CD4-positive, alpha-beta T cell treated with Interleukin-21 for 1 hour (primary cell): ENCODE measurements at places on chromosomes 5 and 9.
A peak's percentile ranks its signal among the peaks of the same experiment; 100 is the strongest.

DNA sequence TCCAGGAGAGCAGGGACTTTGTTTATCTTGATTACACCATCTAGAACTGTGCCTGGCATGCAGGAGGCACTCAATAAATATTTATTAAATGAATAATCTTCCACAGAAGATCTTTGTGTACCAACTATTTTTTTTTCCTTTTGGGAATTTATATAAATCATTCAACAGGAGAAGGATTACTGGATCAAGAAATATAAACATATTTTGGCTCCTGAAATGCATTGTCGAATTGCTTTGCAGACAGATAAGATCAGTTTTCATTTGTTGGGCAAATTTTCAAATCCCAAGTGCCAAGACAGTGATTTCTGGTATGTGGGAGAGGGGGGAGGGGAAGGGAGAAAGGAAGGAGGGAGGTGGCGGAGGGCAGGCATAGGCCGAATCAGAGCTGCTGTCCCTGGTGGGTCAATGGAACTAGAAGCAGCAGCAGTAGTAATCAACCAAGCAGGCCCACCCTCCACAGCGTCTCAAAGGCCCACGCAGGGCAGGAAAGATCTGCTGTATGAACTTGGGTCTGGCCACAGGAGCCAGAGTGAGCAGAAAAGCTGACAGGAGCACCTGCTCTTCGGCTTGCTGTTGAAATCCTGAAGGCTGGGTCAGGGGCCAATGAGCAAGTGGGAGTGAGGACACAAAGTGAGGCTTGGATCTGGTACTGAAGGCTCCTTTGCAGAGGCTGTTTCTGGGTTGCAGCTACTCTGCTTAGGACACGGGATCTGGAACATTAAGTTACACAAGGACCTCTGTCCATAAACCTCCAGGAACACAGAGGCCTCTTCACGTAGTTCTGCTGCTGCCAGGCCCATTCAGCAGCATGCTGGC lies 15.8 kb upstream of the TRAF1 start:
- DNase-seq = no peak

DNA sequence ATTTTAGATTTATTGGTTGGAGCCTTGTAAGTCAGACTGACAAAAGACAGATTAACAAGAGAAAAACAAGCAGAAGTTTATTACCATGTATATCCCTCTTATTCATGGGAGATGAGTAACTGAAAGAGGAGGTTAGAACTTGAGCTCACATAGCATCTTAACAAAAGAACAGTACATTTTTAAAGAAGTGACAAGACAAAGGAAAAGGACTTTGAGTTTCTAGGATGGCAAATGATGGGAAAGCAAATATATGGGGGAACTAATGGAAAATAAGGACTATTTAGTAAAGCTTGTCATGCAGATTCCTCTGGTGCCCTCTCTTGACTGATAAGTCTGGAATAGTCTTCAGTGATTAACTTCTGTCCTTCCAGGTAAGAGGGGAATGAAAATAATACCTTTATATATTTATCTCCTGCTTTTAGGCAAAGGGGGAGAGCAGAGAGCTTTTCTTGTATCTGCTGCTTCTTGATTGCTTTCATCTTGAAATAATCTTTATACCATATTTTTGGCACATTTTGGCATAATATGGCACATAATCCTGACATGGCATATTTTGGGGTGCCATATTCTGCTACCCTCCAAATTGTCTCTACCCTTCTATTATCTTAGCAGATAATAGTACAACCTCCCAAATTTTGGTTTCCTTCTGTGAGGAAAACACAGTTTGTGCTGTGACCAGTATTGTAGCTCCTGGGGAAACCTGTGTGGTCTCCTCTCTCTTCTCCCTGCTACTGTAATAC lies 206.8 kb downstream of the TMC1 start:
- no peak for DNase-seq

GRCh38 chr9:100351508-100351907 lies 1.2 kb downstream of the TEX10 start:
- DNase-seq = no peak

GRCh38 chr5:107025712-107026497 lies 644.8 kb downstream of the EFNA5 start:
- DNase-seq = no peak

DNA sequence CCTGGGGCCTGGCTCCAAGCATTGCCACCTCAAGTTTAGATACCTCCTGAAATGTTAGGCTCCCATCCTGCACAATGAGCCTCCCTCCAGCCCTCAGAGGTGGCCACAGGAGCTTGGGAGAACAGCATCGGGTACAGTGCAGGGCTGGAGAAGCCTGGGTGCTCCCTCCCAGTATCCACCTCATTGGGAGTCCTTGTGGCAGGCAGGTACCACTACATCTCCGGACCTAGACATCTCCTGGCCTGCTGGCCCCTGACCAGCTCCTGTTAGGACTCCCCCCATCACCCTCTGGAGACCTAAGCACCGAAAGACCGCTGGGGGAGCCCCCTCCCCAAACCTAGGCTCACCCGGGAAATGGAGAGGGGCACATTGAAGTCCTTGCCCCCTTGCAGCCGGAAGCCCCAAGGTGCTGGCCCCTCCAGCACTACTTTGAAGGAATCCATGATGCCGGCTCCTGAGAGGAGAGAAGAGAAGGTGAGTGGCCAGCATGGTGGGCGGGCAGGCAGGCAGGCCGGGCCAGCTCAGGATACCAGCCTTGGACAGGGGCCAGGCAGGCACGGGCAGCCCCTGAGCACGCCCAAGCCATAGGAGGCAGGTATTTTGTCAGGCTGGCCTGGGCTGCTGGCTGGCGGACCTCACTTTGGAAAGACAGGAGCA lies 1.2 kb downstream of the PDLIM7 start:
- no peak for DNase-seq

DNA sequence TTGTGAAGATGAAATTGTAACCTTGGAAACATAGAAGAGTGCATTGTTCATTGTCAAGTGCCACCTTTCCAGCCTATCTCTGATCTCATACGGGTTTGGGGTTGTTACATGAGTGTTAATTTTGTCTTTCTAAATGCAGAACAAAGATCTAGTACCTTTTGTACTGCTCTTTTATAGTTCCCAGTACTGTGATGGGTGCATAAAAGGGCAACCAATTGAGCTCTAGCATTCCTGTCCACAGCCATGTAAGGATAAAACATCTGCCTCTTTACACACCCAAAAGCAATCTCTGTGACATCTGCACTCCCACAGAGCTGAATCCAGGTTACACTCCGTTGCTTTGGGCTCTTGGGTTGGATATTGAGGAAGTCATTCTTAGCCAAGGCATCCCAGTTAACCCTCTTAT lies 255.2 kb downstream of the SGCD start:
- no peak for DNase-seq

- no peak for DNase-seq
These were observed 130.2 kb downstream of the MAT2B start for GRCh38 chr5:163635631-163636030.

DNA sequence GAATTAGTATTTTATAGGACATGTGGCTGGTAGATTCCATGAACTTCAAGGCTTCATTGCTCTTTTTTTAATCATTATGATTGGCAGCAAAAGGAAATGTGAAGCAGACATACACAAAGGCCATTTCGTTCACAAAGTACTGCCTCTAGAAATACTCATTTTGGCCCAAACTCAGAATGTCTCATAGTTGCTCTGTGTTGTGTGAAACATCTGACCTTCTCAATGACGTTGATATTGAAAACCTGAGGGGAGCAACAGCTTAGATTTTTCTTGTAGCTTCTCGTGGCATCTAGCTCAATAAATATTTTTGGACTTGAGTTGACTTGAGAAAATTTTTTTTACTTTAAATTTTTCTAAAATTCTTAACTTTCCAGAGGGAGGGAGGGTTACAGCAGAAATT lies 12.4 kb downstream of the KCNV2 start:
- no peak for DNase-seq

- no peak for DNase-seq
These were observed 17.8 kb upstream of the CCNB1 start for GRCh38 chr5:69148981-69149675.

- DNase-seq = no peak
These were observed 37.8 kb downstream of the B4GALT1 start for GRCh38 chr9:33129251-33129885.

DNA sequence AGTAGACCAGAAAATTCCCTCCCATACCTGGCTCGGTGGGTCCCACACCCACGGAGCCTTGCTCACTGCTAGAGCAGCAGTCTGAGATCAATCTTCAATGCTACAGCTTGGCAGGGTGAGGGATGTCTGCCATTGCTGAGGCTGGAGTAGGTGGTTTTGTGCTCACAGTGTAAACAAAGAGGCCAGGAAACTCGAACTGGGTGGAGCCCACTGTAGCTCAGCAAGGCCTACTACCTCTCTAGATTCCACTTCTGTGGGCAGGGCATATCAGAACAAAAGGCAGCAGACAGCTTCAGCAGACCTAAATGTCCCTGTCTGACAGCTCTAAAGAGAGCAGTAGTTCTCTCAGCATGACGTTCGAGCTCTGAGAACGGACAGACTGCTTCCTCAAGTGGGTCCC lies 5.6 kb upstream of the GZMA start:
- peak; percentile 49 for DNase-seq

GRCh38 chr9:25703701-25704357 lies 25.6 kb upstream of the TUSC1 start:
- DNase-seq = no peak

DNA sequence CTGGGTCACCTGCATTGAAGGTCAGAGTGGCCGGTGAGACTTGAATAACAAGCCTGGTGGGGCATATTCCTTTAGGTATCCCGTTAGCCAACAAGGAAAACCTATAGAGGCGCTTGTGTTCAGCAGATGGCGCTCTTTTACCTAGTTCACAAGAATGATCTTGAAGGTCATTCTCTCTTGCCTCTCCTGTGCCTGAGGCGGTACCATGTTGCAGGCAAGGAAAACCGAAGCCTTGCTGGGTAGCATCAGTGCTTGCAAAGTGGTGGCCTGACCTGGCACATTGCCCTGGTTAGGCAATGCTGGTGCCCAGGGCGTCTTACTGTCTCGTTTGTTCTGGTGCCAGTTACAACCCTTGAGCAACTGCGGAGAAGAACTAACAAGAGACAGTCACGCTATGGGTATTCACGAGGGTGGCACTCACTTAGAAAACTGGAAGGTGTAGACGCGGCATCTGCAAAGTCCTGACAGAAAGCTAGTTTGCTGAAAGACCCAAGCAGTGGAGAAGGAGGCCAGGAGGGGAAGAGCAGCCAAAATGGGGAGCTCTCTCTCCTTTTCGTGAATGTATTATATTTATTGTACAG lies 56.7 kb downstream of the AOPEP start:
- DNase-seq = peak; percentile 56

- DNase-seq = no peak
These were observed 67.2 kb downstream of the MVB12B start for GRCh38 chr9:126393876-126394275.

- DNase-seq = no peak
These were observed 1.9 kb upstream of the PURA start for GRCh38 chr5:140111859-140112551.

DNA sequence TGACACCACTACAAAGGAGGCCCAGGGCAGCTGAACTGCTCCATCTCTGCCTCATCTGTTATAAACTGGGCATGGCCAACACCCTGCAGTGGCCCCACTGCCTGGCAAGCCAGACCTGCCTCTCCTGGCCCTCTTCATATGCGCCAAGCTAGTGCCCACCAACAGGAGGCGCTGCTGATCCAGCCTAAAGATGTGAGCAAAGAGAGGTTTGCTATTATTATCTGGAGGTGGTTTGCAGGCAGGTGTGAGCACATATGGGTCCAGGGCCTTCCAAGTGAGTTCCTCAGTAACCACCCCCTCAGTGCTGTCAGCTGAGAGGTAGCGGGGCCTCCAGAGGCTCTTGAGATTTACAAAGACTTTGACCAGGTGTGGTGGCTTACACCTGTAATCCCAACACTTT lies 232.2 kb downstream of the SYK start:
- DNase-seq = peak; percentile 73

DNA sequence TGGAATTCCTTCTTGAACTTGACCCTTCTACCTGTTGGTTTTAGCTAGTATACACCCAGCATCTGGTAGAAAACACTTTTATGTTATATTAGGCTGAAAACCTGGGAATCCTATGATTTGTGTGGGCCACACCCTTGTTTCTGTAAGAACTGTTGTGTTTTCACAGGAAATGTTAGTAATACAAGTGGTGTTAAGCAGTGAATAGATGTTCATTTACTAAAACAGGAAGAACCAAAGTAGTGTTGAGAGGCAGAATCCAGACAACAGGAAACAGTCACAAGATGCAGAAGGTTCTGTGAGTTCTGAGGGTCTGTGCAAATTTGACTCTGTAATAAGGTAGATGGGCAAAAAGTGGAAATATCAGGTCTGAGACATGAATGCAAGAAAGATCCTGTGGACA lies 73.0 kb upstream of the RAI14 start:
- DNase-seq = no peak

GRCh38 chr5:72468024-72468423 lies 39.2 kb downstream of the ZNF366 start:
- DNase-seq = no peak

GRCh38 chr5:73031839-73032238 lies 76.0 kb downstream of the FCHO2 start:
- DNase-seq = no peak

DNA sequence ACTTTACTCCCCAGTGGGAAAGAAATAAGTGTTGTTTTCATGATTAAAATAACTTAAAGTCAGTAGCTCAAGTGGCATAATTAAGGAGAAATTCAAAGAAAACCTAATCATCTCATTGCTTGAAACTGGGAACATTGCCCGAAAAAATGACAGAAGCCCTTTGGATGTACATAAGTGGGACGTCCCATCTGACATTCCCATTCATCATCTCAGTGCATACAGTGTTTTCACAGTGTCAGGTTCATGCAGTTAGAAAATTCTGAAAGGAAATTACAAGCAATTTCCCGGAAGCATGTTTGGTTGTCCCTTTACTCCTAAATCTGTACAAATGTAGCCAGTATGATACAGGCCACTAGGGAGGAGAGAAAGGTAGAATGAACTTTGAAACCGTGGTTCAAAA lies 95.6 kb downstream of the ADAMTS16 start:
- DNase-seq = no peak

- DNase-seq = no peak
These were observed 24.4 kb upstream of the SMAD5 start for GRCh38 chr5:136108180-136108611.

DNA sequence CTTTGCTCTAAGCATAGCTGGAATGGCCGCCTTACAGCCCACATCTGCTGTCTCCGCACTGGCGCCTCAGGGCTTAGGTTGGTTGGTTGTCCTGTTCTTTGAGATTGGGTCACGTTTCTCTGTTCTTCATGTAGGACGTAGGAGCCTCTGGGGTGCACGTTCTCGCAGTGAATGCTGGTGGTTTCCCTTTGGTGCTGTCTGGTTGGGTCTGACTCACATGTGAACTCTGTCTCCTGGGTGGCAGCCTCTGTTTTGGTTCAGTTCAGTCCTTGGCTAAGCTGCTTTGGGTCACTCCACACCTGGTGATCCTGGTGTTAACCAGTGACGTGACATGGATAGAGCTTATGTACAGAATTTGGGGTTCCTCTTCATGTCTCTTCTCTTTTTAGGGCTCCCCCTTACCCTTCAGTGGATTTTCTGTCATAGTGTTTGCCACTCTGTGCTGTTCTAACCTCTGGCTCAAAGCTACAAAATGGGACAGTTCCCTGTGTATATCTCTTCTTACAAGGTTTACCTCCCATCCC lies 12.6 kb upstream of the LPCAT1 start:
- DNase-seq = peak; percentile 82

GRCh38 chr9:32251539-32251938 lies 132.9 kb upstream of the ACO1 start:
- DNase-seq = peak; percentile 18
